Thoracic aorta (tissue), 2 donors: ENCODE measurements at places on chromosomes 11 and 22.

DNA sequence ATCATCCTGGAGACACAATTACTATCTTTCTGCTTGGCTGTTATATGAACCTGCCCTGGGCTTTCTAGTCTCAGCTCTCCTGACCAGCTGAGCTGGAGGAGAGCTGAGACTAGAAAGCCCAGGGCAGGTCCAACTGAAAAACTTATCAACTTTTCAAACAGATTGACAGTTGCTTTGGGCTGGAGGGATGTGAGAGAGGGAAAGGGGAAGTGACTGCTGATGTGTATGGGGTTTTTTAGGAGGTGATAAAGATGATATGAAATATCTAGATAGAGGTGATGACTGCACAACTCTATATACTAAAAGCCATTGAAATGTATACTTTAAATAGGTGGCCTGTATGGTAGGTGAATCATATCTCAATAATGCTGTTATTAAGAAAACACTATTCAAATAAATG lies 60.2 kb upstream of the CHRM4 start:
- no peak for DNase-seq

GRCh38 chr22:46060292-46061123 lies 83.5 kb upstream of the WNT7B start:
- DNase-seq: no peak

DNA sequence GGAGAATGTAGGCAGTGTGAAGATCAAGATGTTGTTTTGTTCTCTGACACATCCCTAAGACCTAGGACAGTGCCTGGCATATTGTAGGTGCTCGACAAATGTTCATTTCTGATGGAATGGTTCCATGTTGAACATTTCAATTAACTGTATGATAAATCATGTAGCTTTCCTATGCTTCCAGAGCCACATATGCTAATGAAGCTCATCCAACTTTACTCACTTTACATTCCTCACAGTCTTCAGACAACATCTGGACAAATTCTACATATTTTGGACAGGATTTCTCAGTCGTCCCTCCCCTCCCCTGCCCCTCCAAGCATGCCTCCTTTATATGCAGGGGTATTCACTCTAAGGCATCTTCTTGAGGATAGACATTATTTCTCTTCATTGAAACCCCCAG lies 177.9 kb downstream of the BLID start:
- no peak for DNase-seq

DNA sequence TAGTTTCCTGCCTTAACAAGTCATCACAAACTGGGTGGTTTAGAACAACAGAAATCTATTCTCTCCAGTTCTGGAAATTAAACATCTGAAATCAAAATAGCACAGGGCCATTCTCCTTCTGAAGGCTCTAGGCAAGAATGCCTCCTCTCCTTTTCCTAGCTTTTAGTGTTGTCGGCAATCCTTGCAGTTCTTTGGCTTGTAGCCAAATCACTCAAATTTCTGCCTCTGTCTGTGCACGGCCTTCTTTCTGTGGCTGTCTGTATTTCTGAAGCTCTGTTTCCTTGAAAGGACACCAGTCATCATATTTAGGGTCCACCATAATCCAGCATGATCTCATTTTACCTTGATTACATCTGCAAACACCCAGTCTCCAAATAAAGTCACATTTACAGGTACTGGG lies 795.5 kb downstream of the METTL15 start:
- DNase-seq: no peak

DNA sequence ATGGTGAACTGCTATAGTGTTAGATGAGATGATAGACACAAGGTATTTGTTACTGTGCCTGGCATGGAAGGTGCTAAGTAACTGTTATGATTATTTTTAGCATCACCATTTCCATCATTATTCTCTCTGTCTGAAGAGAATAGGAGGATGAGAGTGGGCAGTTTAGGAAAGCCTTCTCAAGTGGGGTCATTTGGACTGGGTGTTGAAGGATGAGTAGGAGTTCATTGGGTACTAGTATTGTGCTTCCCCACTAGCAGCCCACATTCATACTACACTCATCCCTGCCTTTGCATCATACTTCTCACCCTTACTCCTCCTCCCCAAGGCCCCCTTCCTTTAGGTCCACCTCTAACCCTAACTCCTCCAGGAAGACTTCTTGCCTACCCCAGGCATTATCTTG lies 20.6 kb downstream of the MYEOV start:
- DNase-seq: no peak

DNA sequence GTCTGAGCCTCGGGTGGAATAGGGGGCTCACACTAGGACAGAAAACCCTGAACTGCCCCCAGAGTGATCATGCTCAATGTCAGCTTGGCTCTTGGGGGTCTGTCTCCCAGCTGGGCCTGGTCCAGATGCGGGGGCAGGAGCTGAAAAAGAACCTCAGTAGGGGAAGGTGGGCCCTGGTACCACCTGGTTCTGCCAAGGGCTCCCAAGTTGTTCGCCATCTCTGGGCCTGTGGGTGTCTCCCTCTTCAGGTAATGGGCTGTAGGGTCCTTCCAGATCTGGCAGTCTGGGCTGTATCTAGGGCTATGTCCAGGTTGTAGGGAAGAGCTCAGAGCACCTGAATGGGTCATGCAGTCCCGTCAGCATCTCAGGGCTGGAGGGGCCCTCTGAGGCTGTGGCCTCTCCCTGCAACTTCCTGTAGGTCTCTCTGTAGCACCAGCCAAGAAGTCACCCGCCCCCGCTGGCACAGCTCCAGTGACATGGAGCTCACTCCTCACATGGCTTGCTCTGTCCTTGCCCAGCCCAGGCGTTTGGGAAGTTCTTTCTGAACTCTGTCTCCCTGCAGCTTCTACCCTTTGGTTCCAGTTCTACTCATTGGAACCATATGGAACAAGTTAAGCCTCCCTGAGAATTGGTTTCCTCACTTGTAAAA lies 33.0 kb upstream of the SOX10 start:
- DNase-seq: no peak

- DNase-seq: no peak
Measured at GRCh38 chr11:65552388-65552951, 5.7 kb downstream of the LTBP3 start.
